OCI-LY7 (cell line): ENCODE measurements at places on chromosomes 13 and 19. TPM values are rescaled to one million over a fixed set of nuclear protein-coding genes. Genes with fewer than 3 reads are reported as not detected.

- DNase-seq: no peak
These were observed 232.2 kb downstream of the DLEU7 start for GRCh38 chr13:50611117-50611781.

CGB8 gene
- total RNA-seq: not detected in 2 replicates

DNA sequence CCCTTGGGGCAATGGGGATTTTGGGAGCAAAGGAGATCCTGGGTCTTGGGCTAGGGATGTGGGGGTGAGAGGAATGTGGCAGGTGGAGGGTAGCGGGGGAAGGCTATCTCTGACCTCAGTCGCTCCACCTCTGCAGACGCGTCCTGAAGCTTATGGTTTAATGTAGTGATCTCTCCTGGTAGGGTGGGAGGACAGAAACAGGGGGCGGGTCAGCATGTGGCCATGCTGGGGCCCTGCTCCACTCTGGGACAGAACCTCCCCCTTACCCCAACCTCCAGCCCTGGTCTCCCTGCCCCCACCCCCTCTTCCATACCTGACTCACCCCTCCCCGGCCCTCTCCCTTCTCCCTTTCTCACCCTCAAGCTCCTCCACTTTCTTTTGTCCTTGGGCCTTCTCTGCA lies 1.4 kb downstream of the BST2 start:
- DNase-seq: no peak

GRCh38 chr19:4930664-4931063 lies 21.4 kb downstream of the UHRF1 start:
- no peak for DNase-seq

DNA sequence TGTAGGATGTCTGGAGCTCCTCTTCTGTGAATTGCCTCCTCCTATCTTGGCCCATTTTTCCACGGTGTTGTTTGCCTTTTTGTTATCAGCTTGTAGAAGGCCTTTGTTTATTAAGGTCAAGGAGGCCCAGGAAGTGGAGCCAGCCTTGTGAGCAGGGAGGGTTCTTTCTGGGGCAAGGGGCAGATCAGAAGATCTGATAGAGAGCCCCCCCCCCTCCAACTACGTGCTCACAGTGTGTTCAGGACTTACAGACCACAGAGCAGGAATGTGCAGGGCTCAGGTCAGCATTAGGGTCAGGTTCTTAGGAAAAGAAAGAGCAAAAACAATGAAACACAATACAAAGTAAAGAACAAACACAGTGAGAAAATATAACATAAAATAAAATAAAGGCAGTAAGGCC lies 59.4 kb downstream of the CCNE1 start:
- no peak for DNase-seq

DNA sequence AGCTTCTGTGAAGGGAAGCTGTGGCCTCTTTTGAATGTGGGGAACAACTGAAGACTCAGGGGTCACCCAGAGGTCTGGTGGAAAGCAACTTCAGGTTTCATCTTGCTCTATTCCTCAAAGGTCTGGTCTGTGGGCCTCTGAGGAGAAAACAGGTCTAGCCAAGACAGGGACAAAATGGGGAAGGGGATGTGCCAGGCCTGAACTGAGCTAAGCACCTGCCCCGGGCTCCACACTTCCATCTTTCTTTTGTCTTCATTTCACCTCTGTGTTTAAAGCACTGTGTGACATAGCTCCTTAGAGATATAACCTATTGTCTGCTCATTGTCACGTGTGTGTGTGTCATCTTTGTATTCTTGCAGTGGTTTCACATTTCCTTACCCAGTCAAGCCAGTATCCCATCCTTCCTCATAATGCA lies 19.9 kb upstream of the GDF15 start:
- DNase-seq: no peak

SPACA4 gene
- not detected in 2 replicates for total RNA-seq

DNA sequence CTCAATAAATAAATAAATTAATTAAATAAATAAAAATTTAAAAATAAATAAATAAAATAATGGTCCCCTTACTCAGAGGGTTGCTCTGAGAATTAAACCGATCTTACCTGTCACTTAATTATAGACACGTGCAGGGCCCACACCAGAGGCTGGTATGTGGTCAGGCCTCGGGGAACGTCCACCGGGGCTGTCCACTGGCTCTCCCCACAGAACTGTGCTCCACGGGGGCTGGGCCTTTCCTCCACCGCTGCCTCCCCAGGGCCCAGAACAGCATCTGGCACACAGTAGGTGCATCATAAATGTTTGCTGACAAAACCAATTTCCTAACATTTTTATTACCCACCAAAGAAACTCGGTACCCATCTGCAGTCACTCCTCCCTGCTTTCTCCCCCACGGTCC lies 69.2 kb downstream of the CEBPG start:
- DNase-seq: no peak

DNA sequence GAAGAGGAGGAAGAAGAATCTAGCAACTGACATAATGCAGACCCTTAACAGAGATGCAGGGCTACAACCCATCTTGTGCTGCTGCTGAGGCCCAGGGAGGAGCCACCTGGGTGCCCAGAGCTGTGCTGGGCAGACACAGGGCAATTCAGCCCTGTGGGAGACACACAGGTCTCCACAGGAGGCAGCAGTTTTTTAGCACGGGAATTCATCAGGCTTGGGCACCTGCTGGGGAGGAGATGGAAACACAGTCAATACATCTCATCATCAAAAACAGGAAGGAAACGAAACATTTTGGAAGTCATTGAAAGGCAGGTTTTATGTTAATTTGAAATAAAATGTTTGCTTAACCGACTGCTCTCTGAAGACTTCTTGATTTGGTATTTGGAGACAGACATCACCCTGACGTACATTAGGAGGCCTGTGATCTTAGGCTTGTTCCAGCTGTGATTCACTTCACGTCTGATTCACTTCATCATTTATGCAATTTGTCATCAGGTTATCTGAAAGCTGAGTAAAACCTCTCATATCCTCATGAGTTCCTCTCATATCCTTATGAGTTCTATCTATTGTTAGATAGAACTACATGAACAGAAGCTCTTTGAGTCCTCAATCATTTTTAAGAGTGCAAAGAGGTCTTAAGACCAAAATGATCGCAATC lies 77.4 kb downstream of the CYSLTR2 start:
- no peak for DNase-seq

SBSN gene
- not detected in 2 replicates for total RNA-seq

GRCh38 chr13:24459234-24459633 lies 53.3 kb downstream of the PARP4 start:
- DNase-seq: no peak

- no peak for DNase-seq
These were observed 64.5 kb upstream of the WDFY2 start for GRCh38 chr13:51519771-51520216.

DNA sequence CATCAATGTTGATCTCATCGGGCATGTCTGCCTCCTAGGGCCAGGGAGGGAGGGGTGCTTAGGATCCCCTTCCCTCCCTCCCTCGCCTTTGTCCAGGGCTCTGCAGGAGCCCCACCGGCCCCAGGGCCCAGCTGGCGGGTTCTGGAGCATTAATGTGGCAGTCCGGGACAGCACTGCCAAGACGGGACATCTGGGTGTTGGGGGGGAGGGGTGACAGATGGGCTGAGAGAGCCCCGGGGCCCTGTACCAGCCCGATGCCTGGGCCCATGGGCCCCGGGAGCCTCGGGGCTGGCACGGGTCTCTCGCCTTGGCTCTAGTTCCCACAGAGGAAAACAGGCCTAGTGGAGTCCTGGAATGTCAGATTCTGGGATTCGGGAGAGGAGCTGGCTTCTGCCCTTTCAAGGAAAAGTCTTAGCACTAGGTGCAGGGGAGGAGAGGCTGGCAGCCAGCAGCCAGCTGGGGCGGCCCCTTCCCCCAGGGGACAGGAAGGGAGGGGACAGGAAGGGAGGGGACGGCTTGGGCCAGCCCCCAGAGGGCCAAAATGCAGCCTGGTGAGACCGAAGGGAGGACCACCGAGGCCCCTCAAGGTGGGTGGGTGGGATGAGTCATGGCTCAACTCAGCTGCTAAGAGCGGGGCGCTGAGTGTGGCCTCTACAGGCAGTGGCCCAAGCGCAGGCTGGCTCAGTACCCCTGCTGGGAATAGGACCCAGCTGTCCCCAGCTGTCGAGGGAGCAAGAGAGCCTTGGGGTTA lies 3.1 kb downstream of the PPP1R14A start:
- no peak for DNase-seq

DNA sequence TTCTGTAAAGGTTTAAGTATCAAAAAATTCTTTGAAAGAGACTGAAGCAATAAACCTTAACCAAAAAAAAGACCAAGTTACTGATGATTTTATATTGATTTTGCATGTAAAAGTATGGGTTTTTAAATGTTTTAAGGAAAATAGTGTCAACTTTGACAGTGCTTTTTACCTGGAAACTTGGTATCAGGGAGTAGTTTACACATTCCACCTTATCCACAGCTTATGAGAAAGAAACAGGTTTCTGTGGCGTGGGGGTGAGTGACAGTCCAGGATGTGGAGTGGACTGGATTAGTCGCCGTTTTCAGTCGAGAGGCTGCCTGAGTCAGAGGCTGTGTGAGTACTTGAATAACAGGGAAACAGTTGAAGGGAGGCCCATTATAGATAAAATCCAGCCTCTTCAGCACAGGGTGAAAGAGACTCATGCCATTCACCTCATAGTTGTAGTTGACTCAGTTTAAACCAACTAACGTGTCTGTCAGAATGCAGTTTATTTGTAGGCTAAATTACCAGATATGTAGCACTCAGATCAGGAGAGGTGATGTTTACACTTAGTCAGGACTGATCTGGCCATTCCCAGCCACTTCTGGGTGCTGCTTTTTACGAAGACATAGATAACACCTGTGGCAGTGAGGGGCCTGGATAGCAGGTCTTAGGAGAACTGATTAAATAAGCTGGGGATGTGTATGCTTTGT lies 595 bp upstream of the GPR183 start:
- DNase-seq: no peak

PTGIR gene
- not detected in 2 replicates for total RNA-seq

- no peak for DNase-seq
These were observed 9.5 kb downstream of the SMAD9 start for GRCh38 chr13:36910545-36910944.

DNA sequence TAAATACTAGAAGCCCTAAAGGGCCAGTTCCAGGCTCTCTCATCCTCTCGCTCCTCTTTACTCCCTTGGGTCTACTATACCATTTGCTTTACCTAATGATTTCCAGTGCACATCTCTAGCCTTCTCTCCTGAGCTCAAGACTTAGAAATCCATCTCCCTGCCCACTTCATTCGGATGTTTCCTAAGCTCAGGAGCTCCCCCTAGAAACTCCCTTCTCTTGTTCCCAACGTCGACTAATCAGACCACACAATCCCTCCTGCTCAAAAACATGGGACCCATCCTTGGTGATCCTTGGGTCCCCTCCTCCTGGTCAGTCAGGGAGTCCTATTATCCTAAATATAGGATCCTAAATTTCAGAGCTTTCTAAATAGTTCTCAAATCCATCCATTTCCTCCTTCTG lies 21.1 kb upstream of the STK24 start:
- DNase-seq: no peak

GRCh38 chr19:12596927-12597548 lies 13.6 kb downstream of the ZNF490 start:
- no peak for DNase-seq

FGF22 gene
- 0.48 and 0.53 TPM in 2 replicates for total RNA-seq

PLIN4 gene
- total RNA-seq: 0.24 and 0.32 TPM in 2 replicates

DNA sequence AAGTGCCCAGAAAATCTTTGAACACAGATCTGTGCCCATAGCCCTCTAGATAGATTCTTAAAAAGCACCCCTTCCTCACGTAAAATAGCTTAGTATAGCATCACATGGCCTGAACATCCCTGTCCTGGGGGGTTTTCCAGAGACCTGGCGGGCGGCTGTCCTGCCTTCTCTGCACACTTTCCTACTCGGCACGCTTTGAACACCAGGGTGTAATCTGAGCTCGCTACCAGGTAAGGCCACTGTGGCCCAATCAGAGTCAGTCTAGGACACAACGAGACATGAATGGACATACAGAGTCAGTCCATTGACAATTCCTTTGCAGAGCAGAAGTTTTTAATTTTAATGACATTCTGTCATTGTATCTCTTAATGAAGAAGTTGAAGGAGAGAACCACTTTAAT lies 8.1 kb downstream of the CYP2A13 start:
- DNase-seq: no peak

GRCh38 chr19:33186431-33187182 lies 7.5 kb upstream of the LRP3 start:
- DNase-seq: no peak

DNA sequence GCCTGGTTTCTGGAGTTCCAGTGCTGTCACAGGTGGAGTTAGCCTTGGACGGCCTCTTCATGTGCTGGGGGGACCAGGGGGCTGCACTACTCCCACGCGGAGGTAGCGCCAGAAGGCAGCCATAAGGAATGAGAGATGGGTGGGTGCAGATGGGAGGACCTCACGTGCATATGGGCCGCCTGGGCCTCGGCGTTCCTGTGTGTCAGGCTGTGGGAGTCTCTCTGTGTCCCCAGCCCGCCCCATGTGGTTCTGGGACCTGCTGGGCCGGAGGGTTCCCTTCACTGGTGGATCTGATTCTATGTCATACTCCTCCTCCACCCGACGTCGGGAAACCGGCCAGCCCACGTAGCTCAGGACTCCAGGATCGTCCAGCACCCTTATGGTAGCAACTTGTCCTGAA lies 149.0 kb upstream of the SOX1 start:
- no peak for DNase-seq

IRGC gene
- not detected in 2 replicates for total RNA-seq

GRCh38 chr19:39546599-39546998 lies 6.6 kb upstream of the EID2 start:
- no peak for DNase-seq

DNA sequence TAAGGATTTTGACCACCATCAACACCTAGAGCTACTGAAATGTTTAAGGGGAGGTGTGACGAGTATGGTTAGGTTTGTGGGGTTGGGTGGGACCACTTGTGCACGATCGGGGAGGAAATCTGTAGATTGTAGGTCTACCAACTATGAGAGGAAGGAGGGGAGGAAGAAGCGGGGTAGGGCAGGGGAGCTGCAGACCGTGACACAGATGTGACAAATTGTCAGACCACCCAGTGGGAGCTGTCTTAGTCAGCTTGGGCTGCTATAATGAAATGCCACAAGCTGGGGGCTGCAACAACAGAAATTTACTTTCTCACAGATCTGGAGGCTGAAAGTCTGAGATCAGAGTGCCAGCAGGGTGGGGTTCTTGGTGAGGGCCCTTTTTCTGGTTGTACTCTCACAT lies 62.2 kb upstream of the ARGLU1 start:
- no peak for DNase-seq

- DNase-seq: no peak
These were observed 2.8 kb downstream of the ZIC5 start for GRCh38 chr13:99968521-99969452.

DNA sequence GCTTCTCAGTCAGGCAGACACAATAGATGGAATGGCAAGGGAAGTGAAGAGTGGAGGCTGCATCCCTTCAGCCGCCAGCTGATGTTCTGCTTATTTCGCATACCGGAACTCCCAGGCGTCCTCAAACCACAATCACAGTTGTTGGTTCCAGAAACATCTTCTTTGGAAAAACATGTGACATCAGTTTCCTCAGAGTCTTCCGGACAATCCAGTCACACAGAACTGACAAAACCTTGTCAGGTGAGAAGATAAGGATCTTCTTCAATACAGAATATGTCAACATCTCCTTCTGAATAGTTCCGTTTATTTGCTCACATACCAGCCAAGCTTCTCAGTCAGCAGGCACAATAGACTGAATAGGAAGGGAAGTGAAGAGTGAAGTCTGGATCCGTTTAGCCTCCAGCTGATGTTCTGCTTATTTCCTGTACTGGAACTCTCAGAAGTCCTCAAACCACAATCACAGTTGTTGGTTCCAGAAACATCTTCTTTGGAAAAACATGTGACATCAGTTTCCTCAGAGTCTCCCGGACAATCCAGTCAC lies 45.1 kb upstream of the CEACAM21 start:
- DNase-seq: no peak

KIR3DL1 gene
- not detected in 2 replicates for total RNA-seq
